ENCODE measurements at places on chromosomes 4 and X.

- DNase-seq = no peak
Measured at GRCh38 chr4:185774845-185775680, 36.9 kb downstream of the SORBS2 start.

- no peak for DNase-seq
Measured at GRCh38 chrX:68868902-68869800, 40.3 kb downstream of the EFNB1 start.

- DNase-seq = no peak
Measured at GRCh38 chr4:48909697-48910096, 3.1 kb upstream of the OCIAD2 start.

- DNase-seq = no peak
Measured at GRCh38 chrX:17414839-17415238, 39.8 kb downstream of the NHS start.

DNA sequence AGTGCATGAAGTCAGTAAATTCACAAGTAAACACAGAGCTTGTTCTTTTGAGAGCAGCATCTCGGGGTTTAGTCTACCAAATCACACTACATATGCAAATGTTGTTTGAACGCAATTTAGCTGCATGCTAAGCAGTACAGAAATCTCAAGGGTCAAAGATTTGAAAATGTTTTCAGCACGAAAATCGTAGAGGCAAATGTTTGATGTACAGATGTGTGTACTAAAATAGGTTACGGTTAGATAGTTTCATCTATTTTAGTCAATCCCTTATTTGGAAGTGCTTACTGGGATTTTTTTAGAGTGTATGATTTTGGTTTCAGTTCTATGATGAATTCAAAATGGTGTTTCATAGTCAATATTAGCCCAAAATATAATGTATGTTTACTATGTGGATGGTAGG lies 1928.2 kb upstream of the TENM3 start:
- DNase-seq = no peak

DNA sequence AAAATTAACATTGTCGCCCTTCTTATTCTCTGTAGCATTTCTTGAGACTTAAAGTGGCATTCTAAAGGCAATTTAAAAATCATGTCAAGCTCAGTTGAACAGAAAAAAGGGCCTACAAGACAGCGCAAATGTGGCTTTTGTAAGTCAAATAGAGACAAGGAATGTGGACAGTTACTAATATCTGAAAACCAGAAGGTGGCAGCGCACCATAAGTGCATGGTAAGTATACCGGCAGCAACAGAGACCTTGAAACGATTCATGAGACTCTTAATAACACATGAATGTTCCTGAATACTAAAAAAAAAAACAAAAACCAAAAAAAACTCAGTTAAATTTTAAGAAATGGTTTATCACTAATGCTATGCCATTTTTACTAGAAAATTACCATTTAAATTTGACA lies 82.4 kb upstream of the HPRT1 start:
- no peak for DNase-seq

GRCh38 chrX:65685112-65685511 lies 17.7 kb downstream of the MSN start:
- no peak for DNase-seq
